Cerebellum (tissue), 4 donors: ENCODE measurements at places on chromosomes 5 and 9. TPM values are rescaled to one million over a fixed set of nuclear protein-coding genes. Genes with fewer than 3 reads are reported as not detected.

Gene PLAC8L1
- not detected for total RNA-seq

Gene KIF24
- 5.9 TPM for total RNA-seq

Gene CCNJL
- total RNA-seq, result 7.4 TPM

Gene DTWD2
- 10.8 TPM for total RNA-seq

Gene RNF208
- total RNA-seq, result 0.73 TPM

Gene GALNT10
- total RNA-seq, result 11.6 TPM

Gene SLC25A48
- total RNA-seq, result 0.91 TPM

Gene ORM2
- not detected for total RNA-seq

Gene DBH
- total RNA-seq, result 0.91 TPM

Gene TERT
- not detected for total RNA-seq

Gene SLC1A1
- 16.7 TPM for total RNA-seq

Gene ANKRD18B
- total RNA-seq, result 3.4 TPM

Gene BSPRY
- 0.18 TPM for total RNA-seq

Gene BARHL1
- total RNA-seq, result 19.3 TPM

Gene CMYA5
- 3.2 TPM for total RNA-seq

Gene GAS1
- total RNA-seq, result 19.6 TPM

Gene CERCAM
- total RNA-seq, result 11.5 TPM

Gene MSX2
- total RNA-seq, result 6.6 TPM

Gene VCP
- total RNA-seq, result 146 TPM

Gene MYMK
- not detected for total RNA-seq

Gene ZFP2
- total RNA-seq, result 6.4 TPM

Gene FABP6
- total RNA-seq, result not detected

Gene AHRR
- 1.5 TPM for total RNA-seq
